ENCODE measurements at places on chromosomes 1 and 21. TPM values are rescaled to one million over a fixed set of nuclear protein-coding genes. Genes with fewer than 3 reads are reported as not detected.

Gene PADI2
- 3.2 TPM for polyA plus RNA-seq

Gene ENTREP3
- 27.9 TPM for polyA plus RNA-seq

Gene AIRE
- polyA plus RNA-seq, result 0.16 TPM

Gene CNIH3
- 8.5 TPM for polyA plus RNA-seq

- DNase-seq, result no peak
Measured at GRCh38 chr1:53740621-53741105, 1.7 kb upstream of the GLIS1 start.

DNA sequence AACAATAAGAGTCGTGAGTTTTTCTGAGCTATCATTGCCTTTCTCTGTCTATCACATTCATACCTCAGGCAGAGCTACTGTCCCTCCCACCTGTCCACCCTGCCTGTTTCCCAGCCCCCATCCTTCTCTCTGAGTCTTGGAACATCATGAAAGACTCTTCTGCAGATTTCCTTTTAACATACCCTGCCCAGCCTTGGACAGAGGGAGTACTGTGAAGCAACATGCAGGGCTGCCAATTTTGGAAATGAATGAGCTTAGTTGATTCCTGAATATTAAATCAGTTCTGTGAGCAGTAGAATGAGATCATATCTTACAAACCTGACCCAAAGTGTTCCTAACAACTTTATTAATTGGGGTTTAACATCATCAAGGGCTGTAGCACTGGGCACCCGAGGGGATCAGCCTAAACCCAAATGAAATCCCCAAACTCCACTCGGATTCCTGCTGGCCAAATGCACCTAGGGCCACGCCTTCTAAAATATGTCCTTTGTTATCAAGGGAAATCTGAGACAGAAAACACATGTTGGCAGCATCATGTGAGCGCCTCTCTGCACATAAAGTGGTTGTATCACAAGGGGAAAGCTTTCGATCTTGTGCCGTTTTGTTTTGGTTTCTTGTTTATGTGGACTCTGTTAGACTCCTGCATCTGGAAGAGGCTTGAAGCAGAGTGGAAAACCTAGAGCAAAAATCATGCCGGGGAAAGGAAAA, 357.6 kb downstream of the KIF26B start:
- no peak for DNase-seq

GRCh38 chr1:211468595-211468994, 23.4 kb downstream of the RD3 start:
- DNase-seq, result peak; percentile 70
